Colonic mucosa (tissue), 4 donors: ENCODE measurements at places on chromosomes 4 and X. TPM values are rescaled to one million over a fixed set of nuclear protein-coding genes. Genes with fewer than 3 reads are reported as not detected.

Gene MSANTD1
- total RNA-seq = 1.3 TPM

Gene MAGEA12
- 0.20 TPM for total RNA-seq

Gene CSAG3
- not detected for total RNA-seq

Gene HSFX1
- 2.0 TPM for total RNA-seq

Gene CXCL6
- total RNA-seq = 0.42 TPM

Gene CEP135
- total RNA-seq = 7.3 TPM

Gene RTL9
- total RNA-seq = not detected

Gene PDZD4
- 3.2 TPM for total RNA-seq

Gene SLC25A4
- 35.0 TPM for total RNA-seq

Gene PDCL2
- not detected for total RNA-seq
